ENCODE measurements at places on chromosomes 5 and 9.

DNA sequence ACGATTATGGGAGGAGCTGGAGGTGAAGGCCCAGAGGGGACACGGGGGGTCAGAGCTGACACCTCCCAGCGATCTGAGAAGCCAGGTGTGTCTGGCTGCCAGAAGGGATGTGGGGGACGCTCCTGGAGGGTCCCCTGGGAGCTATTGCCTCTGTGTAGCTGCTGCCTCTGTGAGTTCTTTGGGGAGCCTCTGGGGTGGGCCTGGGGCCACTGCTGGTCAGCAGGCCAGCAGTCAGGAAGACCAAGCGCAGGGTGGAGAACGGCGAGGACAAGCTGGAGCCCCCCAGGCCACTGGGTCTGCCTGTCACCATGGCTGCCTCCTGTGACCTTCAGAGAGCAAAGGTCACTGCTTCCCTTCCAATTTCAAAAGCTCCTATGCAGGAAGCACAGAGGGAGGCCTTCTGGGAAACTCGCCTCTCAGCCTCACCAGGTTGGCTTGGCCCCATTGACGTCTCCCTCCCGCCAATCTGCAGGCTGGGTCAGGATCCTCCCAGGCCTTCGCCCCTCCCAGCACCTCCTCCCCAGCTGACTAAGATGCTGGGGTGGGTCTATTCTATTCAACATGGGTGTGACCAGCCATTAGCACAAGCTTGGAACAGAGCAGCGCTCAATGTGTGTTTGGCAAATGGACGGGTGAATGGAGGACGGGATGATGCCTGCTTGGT lies 126.4 kb downstream of the GAPVD1 start:
- DNase-seq = no peak

DNA sequence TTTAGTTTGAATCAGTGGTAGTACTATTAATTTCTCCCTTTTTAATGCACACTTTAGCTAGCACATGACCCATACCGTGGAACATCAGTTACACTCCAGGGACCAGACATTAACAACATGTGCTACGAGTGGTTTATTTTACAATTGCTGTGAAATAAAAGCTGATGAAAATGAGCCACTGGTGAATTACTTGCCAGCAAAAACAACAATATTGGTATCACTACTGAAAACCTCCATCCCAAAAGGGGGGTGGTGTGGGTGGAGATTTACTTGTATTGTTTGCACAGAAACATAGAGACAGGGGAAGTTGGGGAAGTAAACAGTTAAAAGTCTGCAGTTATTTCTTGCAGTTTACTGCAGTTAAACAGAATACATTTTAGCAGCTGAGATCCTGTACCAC lies 369.6 kb upstream of the GRAMD2B start:
- no peak for DNase-seq

GRCh38 chr9:131402073-131402472 lies 8.2 kb downstream of the PRRC2B start:
- no peak for DNase-seq

- no peak for DNase-seq
Measured at GRCh38 chr5:131983244-131983771, 28.1 kb downstream of the ACSL6 start.

- DNase-seq = no peak
Measured at GRCh38 chr5:165003283-165003682, 1497.9 kb downstream of the MAT2B start.

DNA sequence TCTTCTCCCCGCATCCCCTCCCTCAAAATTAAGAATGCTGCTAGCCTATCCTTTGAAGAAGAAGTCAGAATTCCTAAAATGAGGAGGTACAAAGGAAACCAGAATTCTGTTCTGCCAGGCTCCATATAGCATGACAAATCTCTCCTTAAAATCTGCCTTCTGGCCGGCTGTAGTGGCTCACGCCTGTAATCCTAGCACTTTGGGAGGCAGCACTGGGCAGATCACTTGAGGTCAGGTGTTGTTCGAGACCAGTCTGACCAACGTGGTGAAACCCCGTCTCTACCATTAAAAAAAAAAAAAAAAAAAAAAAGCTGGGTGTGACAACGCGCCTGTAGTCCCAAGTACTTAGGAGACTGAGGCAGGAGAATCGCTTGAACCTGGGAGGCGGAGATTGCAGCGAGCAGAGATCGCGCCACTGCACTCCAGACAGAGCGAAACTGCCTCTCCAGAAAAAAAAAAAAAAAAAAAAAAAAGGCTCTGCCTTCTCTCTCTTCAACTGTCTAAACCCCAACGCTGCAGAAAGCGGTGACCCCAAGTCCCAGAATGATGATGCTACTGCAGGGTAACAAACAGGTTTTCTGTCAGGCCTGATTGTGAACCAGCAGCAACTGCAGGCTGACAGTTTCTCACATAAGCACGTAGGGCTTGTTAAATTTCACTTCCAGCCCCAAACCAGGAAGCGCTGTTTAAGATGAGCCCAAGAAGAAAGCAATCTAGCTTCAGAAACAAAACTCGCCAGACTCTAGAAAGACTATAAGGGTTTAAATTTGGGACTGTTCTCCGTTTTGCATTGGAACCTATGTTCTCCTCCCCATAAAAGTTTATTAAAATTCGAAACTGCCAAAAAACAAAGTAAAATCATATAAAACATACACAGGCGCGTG lies 963 bp upstream of the CAST start:
- DNase-seq = no peak

- DNase-seq = no peak
Measured at GRCh38 chr5:54736003-54736797, 218.6 kb downstream of the SNX18 start.

DNA sequence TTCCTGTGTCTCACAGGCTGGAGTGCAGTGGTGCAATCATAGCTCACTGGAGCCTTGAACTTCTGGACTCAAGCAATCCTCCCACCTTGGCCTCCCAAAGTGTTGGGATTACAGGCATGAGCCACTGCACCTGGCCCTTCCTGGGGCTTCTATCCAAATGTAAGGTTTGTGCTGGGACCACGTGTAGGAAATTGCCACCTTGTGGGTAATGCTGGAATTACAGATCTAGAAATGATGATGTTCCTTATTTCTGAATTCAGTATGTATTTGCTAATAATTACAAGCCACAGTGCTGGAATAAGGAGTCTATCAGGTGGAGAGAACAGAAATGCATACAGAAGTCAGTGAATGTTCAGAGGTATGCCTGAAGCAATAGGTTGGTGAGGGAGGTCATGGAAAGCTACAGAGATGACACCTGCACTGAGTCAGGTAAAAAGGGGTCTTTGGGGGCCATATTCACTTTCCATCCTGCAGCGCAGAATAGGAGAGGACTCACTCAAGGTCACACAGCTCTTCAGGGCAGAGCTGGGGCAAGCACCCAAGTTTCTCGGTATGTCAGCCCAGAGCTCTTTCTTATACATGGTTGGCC lies 8.8 kb upstream of the IGFBPL1 start:
- no peak for DNase-seq

GRCh38 chr9:76687861-76688391 lies 76.3 kb upstream of the PCA3 start:
- no peak for DNase-seq

DNA sequence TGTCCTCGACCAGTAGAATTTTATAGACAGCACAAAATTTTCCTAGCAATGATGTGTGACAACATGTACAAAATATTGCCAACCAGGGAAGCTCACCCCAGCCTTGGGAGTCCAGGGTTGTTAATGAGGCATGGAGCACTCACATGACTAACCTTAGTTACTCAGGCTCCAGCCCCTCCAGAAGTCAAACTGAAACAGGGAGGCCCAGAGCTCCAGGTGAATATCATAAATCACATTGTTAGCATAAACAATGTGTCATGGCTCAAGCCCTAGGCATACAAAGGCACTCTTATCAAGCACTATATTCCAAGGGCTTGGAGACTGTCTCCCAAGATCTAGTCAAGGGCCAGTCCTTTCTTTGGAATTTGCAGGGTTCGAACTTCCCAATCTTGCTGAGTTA lies 44.4 kb downstream of the TNFAIP8 start:
- DNase-seq = no peak
